T-cell (primary cell): ENCODE measurements at places on chromosomes 1 and 21. TPM values are rescaled to one million over a fixed set of nuclear protein-coding genes. Genes with fewer than 3 reads are reported as not detected.

Gene NLRP3
- total RNA-seq, result 4.5 TPM

Gene GSTM1
- total RNA-seq, result 30.7 TPM

Gene MPL
- total RNA-seq, result not detected

DNA sequence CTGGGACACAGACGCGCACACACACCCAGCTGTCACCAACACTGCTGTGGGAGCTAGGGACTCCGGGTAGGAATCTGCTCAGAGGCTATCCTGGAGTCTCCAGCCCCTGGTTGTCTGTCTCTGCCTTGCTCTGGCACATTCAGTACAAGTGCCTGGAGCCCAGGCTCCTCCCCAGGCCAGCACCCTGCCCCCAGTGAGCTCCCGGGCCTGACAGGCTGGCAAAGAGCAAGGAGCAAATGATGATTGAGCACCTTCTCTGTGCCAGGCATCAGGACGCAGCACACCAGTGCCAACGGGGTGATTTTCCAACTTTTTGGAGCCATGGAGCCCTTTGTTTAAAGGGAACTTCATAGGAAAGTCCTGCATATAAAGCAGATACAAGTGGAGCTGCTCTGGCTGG is 6.5 kb downstream of the CNTN2 start:
- no peak for DNase-seq

GRCh38 chr1:46682064-46682463 is 10.4 kb downstream of the TEX38 start:
- DNase-seq, result no peak

DNA sequence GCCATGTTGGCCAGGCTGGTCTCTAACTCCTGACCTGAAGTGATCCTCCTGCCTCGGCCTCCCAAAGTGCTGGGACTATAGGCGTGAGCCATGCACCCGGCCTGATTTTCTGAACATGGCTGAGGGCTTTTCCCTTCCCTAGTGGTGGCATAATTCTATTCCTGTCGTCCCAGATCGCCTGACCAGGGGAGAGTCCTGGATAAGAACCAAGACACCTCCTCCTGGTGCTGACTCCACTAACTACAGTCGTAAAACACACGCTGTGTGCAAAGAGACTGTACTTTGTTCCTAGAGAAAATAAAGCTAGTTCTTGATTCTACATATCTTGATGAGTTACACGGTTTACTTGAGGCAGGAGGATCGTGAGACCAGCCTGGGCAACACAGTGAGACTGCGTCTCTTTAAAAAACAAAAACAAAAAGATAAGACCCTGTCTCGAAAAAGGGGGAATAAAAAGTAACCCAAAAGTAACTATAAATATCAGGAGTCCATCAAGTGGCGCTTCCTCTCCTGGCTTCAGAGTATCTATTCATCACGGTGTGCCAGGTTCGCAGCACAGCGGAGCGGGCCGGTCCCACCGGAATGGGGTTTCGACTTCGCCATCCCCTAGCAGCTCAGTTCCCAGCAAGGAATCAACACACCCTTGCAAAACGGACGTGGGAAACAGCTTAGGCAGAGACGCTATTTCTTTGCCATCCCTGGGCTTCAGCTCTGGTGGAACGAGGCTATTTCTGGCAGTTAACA is 973 bp downstream of the SDF4 start:
- no peak for DNase-seq

GRCh38 chr1:234484218-234484617 is 5.2 kb upstream of the TARBP1 start:
- DNase-seq, result no peak

- no peak for DNase-seq
Observed at GRCh38 chr1:160159846-160160245, 8.4 kb downstream of the ATP1A4 start.

GRCh38 chr1:20227704-20228103 is 41.4 kb upstream of the PLA2G2C start:
- DNase-seq, result no peak

- DNase-seq, result no peak
Observed at GRCh38 chr1:7247158-7247557, 461.9 kb downstream of the CAMTA1 start.

- no peak for DNase-seq
Observed at GRCh38 chr1:38464071-38464661, 395.4 kb downstream of the RRAGC start.

DNA sequence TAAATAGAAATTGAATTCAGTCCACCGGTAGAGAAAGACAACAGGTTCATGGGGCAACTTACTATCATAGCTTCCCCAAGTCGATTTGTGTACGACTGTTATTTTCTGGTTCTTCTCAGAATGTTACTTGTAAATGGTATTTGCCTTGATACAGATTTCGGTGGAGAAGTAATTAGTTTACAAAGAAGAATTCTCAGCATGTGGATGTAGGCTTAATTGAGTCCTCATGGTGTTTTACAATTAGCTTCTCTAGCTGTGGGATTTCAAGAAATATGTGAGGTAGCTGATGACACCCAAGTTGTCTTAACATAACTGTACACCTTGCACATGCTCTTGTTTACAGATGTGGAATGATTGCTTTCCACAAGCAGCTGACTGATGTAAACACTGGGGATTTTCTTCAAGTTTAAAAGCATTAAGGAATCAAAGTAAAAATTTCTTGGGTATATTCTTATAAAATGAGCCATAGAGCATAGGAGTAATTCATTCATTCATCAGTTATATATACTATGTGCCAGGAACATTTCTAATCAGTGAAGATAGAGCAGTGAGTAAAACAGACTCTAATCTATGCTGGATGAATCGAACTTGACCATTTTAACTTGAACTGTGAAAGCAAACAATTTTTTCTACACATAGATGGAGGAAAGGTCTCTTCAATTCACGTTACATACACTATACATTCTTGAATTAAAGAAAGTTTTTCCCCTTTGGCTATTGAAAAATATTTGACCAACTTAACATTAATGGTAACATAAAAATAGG is 1.4 kb downstream of the MACO1 start:
- no peak for DNase-seq

GRCh38 chr1:157771661-157772425 is 5.1 kb downstream of the FCRL2 start:
- no peak for DNase-seq

GRCh38 chr1:6743189-6744101 is 41.8 kb upstream of the CAMTA1 start:
- DNase-seq, result no peak

DNA sequence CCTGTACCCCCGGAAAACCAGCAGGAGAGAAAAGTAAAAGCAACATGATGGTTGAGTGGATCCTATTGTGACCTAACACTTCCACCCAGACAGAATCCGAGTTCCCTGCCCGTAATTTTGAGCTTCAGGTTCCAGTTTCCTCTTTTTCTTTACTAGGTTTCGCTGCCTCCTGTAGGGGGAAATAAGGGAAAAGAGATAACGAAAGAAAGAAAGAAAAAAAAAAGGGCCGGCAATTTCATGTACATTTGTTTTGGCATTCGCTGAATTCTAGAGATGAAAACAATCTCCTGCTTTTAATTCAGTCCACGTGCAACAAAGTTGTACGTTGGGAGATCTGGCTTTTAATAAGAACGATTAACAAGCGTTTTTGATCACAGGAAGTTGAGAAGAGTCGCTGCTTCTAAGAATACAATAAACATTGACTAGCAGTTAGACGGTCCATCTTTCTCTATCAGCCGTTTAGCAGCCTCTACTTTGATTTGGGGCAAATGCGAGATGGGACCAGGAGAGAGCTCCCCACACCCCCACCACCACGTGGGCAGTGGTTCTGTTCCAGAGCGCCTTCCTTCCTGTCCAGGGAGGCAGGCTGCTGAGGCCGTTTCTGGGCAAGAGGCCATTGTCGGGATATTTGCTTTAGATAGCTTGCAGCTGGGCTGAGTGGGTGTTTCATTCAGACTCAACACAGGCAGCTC is 155.9 kb upstream of the RUNX1 start:
- no peak for DNase-seq
